NCI-H510A treated with DMSO at 0.1 percent for 48 hours (cell line): ENCODE measurements at places on chromosomes 3 and 15.
A peak's percentile ranks its signal among the peaks of the same experiment; 100 is the strongest.

DNA sequence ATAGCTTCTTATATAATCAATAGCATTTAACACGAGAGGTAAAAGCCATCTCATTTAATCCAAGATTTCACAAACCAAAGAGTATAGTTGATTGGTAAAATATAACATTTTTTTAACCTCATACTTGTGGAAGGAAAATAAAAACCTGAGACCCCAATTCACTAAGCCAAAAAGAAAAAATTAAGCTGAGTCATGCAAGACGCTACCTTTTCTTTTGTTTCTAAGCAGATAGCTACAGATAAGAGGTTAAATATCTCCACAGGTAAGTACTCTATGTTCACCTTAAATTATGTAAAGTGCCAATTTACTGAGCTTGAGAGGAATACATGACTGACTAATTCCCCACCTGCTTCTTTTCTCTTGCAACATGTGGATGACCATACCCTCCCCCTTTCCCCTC lies 656.4 kb downstream of the MECOM start:
- DNase-seq, result no peak

- DNase-seq, result no peak
Measured at GRCh38 chr3:174498638-174499037, 360.5 kb upstream of the NAALADL2 start.

GRCh38 chr15:73570355-73571032 lies 62.7 kb downstream of the NPTN start:
- DNase-seq, result no peak

- DNase-seq, result peak; percentile 19
Measured at GRCh38 chr3:69425249-69425648, 39.4 kb upstream of the FRMD4B start.

DNA sequence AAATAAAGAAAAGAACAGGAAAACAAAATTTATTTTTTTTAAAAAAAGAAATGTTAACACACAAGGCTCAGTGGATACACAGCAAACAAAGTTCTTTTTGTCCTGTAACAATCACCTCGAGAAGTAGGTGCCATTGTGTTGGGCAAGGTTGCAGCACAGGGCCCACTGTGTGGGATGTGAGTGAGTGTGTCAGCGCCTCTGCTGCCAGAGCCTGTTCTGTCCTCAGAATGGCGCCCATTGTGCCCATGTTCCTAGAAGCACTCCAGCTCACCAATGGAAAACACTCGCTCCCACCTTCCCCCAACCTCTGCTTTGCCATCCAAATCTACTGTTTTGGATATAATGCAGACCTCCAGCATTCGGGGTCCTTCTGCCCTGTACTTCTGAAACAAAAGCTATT lies 84.9 kb upstream of the CLDN18 start:
- DNase-seq, result no peak

DNA sequence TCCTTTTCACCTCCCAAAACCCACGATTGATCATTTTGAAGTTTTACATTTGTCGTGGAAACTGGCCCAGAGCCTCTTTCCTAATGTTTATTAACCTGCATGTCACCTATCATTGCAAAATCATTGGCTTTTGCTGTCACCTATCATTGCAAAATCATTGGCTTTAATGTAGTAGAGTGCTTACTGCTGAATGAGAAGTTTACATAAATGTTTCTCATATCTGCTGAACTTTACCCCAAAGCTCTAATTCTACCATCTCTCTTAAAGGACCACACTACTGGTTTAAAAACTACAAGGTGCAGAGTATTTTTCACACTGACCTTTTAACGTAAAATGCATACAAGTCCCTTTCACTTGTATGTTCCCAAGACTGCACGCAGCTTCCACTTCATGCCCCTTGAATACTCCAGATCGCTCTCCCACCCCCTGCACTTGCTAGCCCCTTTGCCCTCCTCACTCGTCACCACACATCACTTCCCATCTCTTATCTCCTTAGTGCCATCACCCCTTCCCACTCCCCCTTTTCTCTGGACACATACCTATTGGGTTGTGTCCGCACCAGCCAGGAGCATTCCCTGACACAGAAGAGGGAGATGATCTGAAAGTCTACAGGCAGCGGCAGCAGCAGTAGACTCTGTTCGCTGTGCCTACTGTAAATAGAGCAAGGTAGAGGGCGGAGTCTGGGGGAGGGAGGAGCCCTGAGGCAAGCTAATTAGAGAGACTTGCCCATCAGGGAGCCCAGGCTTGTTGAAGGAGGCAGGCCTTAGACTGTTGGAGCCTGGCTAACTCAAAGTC lies 30.2 kb upstream of the ATOSA start:
- DNase-seq, result no peak

- no peak for DNase-seq
Measured at GRCh38 chr3:31892916-31893573, 88.0 kb downstream of the OSBPL10 start.

- DNase-seq, result no peak
Measured at GRCh38 chr3:180926526-180926925, 14.1 kb downstream of the FXR1 start.

DNA sequence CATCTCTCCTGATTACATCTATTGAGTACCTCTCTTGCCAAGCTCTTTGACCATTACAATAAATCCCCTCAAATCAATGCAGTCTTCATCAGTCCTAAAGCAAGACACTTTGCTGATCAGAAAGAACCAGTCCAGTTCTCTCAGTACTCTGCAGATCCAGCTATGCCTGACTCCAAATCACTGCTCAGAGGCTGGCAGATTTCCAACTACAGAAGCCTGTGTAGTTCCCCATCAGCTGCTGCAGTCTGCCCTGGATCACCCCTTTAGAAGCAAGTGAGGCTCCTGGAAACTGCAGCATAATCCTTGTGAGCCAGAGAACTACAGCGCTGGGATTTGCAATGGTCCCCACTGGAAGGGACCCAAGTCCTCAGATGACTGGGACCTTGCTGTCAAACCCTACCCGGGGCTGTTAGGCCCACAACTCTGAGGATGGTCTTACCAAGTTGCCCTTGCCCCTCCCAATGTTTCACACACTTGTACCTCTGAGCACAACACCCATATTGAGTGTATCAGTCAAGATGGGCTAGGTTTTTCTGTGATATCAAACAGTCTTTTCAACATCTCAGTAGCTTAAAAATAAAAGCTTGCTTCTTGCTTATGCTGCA lies 81.9 kb upstream of the TOPAZ1 start:
- no peak for DNase-seq

DNA sequence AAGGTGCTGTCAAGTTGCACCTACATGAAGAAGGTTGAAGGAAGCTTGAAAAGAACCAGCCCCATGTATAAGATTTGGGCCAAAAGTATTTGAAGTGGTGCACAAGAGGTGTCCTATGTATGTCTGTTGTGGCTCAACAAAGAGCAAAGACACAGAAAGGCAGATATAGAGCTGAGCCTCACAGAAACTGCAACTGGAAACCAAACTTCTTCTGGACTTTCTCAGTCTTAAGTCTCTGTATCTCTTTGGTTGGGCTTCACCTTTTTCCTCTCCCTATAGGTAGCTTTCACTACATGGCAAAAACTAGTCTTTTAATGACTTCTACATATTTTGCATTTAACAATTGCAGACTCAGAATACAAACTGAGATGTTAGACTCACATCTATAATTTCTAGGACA lies 8.8 kb upstream of the CMC1 start:
- no peak for DNase-seq

DNA sequence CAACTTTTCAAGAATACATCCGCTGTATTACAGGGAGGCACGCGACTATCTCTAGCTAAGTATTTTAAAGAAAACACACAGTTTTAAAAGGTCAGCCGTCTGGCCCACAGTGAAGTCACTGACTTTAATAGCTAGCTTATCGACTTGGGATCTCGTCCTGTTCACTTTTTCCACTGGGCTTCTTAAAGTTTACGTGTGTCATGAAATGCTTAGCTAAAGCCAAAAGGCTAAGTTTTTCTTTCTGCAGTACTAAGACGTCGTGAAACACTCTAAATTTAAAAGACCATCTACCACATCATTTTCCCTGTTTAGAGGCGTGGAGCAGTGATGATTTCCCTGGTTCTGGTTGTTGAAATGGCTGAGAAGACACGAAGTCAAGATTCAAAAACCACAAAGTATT lies 27.1 kb downstream of the LRIG1 start:
- DNase-seq, result no peak

- DNase-seq, result no peak
Measured at GRCh38 chr15:56957812-56958406, 39.5 kb downstream of the TCF12 start.

DNA sequence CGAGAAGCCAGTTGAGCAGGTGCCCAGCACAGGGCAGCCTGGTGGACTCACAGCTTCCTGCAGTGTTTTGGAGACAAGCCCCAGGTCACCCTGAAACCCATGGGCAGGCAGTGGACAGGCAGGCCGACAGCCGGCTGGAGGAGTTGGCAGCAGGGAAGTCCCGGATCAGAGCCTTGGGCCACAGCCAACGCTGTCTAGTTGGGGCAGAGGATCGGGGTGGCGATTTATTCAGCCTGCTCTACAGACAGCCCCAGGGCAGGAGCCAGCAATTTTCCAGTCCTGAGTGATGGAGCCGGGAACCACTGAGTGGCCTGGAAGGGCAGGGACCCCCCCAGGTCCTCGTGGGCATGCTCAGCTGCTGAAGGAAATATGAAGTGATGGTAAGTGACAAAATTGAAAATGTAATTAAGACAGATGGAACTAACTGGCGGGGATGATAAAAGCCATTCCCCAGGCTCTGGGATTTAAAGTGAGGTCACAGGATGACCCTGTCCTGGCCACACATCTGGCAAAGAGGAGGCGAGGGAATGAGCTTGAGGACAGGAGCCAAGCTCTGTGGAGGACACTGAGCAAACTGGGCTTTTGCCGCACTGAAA lies 34.4 kb upstream of the TBC1D21 start:
- DNase-seq, result no peak

DNA sequence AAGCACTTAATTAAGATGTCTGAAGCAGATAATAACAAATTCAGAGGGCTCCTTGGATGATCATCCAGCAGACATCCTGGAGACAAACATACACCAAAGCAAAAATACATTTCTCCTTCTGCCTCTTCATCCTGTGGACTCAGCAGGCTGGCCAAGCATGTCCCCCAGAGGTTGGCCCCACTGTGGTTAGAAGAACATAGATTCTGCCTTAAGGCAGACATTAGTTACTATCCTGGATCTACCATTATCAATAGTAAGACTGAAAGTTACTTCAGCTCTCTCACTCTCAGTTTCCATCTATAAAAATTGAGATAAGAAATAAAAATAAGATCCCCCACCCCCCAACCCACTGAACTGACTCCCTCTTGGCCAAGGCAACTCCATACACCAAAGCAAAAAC lies 28.6 kb upstream of the TGFBR2 start:
- no peak for DNase-seq

- DNase-seq, result no peak
Measured at GRCh38 chr3:99410789-99411311, 227.5 kb upstream of the COL8A1 start.

GRCh38 chr15:71052356-71052755 lies 62.9 kb upstream of the THSD4 start:
- DNase-seq, result no peak

DNA sequence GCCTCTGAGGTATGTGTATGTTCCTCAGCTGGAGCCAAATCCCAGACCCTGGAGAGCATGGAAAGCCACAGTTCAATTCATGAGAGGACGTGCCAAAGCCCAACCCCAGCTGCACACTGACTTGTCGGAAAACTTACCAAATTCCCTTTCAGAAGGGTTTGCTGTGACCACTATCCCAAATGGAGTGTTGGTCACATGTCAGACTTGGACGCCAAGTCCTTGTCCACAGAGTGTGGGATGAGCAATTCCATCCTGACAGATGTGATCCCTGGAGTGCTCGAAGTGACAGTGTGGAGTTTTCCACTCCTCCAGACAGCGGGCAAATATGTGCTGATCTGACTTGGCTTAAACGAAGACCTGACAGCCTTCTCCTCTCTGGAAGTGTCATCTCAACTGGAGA lies 71.2 kb downstream of the RORA start:
- no peak for DNase-seq

DNA sequence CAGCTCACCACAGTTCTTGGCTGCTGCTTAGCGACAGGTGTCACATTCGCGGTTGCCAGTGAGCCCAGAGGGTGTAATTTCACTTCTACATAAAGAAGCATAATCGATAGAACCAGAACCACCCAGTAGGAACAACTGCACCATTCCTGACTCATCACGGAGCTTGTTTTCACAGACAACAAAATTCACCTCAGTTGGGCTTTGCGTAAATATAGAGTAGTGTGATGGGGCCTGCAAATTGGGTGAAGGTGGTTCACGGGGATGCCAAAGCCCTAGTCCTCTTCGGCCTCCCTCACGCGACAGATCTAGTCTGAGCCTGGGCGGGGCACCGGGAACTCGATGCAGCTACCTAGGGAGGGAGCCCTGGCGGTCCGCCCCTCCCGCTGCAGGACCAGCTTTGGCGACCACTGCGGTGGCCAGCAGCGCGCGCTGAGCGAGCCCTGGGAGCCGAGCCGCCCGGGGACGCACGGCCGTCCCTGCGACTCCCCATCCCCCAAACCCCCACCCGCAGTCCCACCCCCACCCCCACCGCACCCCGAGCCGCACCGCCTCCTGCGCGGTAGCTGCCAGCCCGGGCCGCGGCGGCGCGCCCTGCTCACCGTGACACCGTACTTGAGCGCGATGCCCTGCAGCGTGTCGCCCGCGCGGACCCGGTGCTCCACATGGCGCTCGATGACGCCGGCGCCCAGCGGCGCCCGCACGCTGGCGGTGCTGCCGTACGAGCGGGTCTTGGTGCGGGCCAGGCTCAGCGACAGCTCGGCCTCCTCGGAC lies 519 bp downstream of the LYSMD2 start:
- DNase-seq, result peak; percentile 14

DNA sequence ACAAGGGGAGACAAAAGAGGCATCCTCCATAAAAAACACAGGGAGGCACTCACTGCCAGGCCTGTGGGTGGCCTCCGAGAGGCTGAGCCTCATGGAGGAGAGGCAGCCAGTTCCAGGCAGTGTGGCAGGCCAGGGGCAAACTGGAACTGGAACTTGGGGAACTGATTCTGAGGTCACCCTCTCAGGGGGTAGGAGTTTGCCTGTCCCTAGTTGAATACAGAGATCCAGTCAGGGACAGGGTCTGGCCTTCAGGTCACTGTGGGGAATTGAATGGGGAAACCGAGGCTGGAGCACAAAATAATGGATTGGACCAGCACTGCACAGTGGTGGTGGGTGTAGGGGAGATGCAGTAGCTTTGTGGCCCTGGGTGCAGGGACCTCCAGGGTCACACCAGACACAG lies 58.7 kb downstream of the TPRA1 start:
- DNase-seq, result no peak

GRCh38 chr15:68363353-68363752 lies 68.6 kb downstream of the ITGA11 start:
- no peak for DNase-seq

DNA sequence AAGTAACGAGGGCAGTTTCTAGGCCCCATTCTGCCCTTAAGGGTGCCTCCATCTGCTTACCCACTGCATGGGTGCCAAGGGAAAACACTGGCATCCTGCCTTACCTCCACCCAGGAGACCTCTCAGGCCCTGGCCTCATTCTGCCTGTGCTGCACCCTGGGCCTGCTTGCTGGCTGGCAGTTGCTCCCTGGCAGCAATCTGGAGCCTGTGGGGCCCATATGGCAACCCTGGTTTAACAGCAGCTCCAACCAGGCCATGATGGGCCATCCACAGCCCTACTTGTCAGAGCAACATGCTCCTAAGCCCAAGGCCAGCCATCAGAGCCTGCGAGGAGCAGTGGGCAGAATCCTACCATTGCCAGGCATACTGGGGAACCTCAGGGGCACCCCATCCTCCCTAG lies 3.7 kb downstream of the C3orf18 start:
- no peak for DNase-seq
